Activated T-cell treated with anti-CD3 and anti-CD28 coated beads, Interleukin-2, amount 50 U/mL, for 72 hours (primary cell): ENCODE measurements at places on chromosomes 1 and 21. TPM values are rescaled to one million over a fixed set of nuclear protein-coding genes. Genes with fewer than 3 reads are reported as not detected.
A peak's percentile ranks its signal among the peaks of the same experiment; 100 is the strongest.

- H3K4me3 ChIP-seq: no peak overlapping the region
- no peaks in the 10 kb centered on the region for H3K27me3 ChIP-seq
- DNase-seq: no peak
- H3K27ac ChIP-seq: no peak overlapping the region
- H3K36me3 ChIP-seq: no peaks in the 10 kb centered on the region
Observed at GRCh38 chr1:150981177-150981804, 801 bp upstream of the ANXA9 start.

DNA sequence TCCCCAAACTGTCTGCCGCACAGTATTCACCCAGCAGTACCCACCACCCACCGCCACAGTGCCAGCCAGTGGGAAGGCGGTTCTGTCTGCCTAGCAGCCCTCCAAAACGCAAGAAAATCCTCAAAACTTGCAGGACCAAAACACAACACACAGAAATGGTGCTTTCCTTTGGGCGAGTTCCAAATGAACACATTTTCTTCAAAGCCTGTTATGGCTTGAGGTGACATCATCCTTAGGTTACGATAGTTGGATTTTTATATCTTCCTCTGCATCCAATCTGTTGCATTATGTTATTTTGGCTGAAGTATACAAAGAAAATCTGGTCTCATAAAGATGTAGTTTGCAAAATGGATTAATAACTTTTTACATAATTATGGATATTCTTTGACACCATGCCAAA lies 8.4 kb upstream of the SPRR3 start:
- H3K27ac ChIP-seq: no peak overlapping the region
- no peak overlapping the region for H3K4me3 ChIP-seq
- DNase-seq: no peak
- H3K36me3 ChIP-seq: no peaks in the 10 kb centered on the region
- H3K27me3 ChIP-seq: peaks cover 7% of the 10 kb centered on the region

- H3K4me3 ChIP-seq: no peak overlapping the region
- peaks cover 6% of the 10 kb centered on the region for H3K36me3 ChIP-seq
- H3K27me3 ChIP-seq: no peaks in the 10 kb centered on the region
- peaks cover 7% of the 10 kb centered on the region for H3K4me1 ChIP-seq
Observed at GRCh38 chr21:33572350-33572749, 16.1 kb downstream of the DONSON start.

GRCh38 chr1:246104927-246105326 lies 402.2 kb downstream of the SMYD3 start:
- H3K4me3 ChIP-seq: no peak overlapping the region
- no peaks in the 10 kb centered on the region for H3K36me3 ChIP-seq
- H3K27me3 ChIP-seq: no peaks in the 10 kb centered on the region

DNA sequence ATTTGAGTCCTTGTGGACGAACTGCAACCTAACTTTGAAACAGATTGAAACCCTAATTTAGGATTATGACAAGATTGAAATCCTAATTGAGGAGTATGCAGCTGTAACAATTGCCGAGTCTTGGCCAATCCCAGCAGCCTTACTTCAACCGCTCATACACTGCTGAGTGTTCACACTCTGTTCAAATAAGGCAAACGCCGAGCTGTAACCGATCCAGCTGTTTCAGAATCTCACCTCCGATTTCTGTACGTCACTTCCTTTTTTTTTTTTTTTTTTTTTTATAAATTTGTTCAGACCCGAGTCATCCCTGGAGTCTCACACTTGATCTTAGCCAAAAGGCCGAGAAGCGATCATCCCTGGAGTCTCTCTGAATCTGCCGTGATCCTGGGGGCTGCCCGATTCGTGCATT lies 22.3 kb upstream of the ATP5PO start:
- no peak for DNase-seq
- H3K4me3 ChIP-seq: peak overlapping the region; percentile 97
- H3K4me1 ChIP-seq: peaks cover 86% of the 10 kb centered on the region
- peaks cover 14% of the 10 kb centered on the region for H3K36me3 ChIP-seq

DNA sequence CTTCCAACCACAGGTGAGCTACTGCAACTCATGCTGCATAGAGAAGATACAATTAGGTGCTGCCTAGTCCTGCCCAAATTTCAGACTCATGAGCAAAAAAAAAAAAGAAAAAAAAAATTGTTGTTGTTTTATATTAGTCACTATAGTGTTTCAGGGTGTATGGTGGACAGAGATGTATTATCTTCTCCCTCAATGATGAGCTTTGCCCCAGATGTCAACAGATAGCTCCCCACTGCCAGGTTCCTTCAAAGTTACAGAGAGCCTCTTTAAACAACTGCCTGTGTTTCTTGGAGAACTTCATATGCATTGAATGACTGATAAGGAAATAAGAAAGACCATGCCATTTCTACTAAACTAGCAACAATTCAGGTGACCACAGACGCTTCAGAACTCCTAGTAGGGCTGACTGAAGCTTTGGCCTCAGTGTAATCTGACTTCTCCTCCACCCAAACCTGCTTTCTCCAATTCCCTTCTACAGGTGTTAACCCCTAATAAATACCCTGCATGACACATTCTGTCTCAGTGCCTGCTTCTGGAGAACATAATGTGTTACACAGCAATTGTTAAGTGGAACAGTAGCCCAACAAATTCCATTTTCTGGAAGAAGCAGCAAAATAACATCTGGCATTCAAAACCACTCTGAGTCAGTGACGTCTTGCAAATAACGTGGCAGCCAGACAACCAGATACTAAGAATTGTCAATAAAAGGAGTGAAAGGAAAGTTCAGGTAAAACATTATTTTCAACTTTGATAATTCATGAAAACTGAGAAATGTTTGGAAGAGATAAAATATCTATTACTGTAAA lies 147.7 kb downstream of the CDC42BPA start:
- no peak for DNase-seq
- no peaks in the 10 kb centered on the region for H3K4me1 ChIP-seq
- no peaks in the 10 kb centered on the region for H3K36me3 ChIP-seq
- H3K27me3 ChIP-seq: peaks cover 8% of the 10 kb centered on the region

DNA sequence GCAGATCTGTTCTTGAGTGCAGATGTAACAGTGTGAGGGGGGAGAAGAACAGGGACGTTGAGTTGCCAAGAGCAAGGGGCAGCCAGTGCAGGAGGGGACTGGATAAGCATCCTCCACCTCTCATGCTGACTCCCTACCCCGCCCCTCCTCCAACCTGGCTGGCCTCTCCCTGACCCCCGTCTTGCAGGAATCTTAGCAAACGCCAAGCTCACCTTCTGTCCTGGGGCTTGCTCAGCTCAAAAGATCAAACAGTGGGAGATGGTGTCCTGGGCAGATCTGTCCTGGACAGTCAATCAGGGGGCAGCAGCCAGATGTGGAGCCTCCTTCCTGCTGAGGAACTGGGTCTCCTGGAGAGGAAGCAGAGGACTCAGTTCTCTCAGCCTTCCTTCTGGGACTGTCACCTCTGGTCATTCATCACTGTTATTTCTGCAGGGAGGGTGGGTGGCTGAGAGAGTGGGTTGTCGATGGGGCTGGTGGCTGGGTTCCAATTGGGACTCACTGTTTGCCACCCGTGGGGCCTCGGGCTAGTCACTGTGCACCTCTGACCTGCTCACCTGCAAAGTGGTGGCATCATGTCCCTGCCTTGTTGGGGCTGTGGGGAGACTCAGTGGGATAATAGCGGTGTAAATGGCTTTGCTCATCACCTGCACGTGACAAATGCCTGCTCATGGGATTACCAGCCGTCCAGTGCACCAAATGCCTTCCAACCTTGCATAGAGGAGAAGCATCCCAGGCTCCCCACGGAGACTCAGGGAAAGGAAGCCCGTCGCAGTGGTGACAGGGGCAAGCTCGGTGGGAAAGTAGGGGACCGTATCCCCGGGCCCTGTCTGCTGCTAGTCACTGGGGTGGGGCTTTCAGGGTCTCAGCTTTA lies 154.4 kb downstream of the PTPRU start:
- no peaks in the 10 kb centered on the region for H3K4me1 ChIP-seq
- H3K27ac ChIP-seq: no peak overlapping the region
- DNase-seq: no peak
- no peak overlapping the region for H3K4me3 ChIP-seq
- peaks cover 25% of the 10 kb centered on the region for H3K27me3 ChIP-seq

DNA sequence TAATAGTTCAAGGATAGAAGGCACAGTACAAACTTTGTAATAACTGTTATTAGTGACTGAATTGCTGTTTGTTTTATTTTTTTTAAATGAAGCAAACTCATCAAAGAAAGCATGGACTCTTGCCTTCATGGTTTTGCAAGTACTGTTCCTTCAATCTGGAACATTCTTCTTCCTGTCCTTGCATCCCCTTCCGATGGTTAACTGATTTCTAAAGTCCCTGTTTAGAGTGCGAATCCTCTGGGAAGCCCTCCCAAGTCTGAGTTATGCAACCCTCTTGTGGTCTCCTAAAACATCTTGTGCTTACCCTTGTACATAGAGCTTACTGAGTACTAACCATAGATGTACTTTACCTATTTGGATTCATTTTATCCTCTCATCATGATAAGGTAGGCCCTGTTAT lies 52.2 kb upstream of the GCLM start:
- H3K4me3 ChIP-seq: no peak overlapping the region
- no peak for DNase-seq
- H3K27ac ChIP-seq: no peak overlapping the region

DNA sequence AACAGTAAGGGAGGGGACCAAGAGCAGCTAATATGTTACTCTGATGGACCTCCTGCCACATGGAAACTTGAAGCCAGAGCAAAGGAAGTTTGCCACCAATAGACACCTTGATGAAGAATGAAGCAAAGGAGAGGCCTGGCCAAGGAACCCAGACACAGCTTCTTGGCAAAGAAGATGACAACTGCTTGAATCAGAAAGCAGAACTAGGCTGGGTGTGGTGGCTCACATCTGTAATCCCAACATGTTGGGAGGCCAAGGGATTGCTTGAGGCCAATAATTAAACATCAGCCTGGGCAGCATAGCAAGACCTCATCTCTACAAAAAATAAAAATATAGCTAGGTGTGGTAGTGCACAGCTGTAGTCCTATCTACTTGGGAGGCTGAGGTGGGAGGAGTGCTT lies 31.7 kb upstream of the CAPZB start:
- H3K27ac ChIP-seq: no peak overlapping the region
- H3K4me3 ChIP-seq: no peak overlapping the region
- no peaks in the 10 kb centered on the region for H3K27me3 ChIP-seq
- peaks cover 3% of the 10 kb centered on the region for H3K36me3 ChIP-seq

DNA sequence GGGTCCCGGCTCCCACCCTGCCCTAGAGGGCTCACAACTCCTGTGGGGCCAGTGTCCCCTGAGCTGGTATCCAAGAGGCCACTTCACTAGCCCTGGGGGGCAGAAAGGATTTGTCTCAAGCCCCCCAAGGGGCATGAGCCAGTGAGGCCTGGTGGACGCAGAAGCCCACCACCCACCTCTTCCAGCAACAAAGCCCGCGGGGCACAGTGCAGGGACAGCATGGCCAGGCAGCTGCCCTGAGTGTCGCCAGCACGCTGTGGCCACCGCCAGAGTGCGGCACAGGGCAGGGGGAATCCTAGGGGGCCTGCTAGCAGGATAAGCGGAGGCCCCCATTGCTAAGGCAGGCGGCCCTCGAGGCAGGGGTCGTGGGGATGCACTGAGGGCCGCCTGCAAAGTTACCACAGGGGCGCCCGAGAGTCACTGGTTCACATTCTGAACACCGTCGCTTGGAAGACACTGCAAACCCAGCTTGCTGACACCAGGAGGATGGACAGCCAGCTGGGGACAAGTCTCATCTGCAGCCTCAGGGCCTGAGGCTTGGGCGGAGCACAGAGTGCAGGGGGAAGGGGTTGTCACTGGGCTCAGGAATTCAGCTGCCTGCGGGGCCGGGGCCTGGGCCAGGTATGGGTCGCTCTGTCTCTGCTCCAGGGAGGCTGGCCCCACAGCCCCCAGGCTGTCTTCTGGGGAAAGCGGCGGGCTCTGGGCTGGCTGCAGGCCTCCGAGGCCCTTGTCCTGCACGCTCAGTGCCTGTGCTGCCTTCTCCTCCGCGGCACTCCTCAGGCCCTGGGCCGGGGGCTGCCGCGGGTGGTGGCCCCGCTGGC lies 26.8 kb downstream of the SLC19A1 start:
- H3K27me3 ChIP-seq: no peaks in the 10 kb centered on the region
- H3K4me3 ChIP-seq: no peak overlapping the region
- peaks cover 32% of the 10 kb centered on the region for H3K36me3 ChIP-seq
- DNase-seq: no peak

DNA sequence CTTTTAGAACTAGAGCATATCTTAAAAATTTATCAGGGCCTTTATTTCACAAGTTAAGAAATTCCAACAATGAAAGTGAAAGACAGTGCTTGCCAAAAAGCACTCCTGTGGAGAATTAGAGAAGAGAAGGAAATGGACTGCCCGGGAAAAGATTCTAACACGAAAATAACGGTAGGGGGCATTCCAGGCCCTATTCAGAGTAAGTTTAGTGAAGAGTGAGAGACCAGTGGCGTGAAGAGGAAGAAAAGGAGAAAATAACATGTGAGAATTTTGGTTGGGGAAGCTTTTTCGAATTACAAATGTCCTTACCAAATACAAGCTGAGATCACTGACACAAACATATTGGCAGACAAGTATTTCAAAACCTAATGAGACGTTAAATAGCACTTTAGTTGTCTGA lies 38.4 kb upstream of the RBM34 start:
- no peak overlapping the region for H3K4me3 ChIP-seq
- DNase-seq: no peak
- no peaks in the 10 kb centered on the region for H3K4me1 ChIP-seq
- no peaks in the 10 kb centered on the region for H3K27me3 ChIP-seq

GRCh38 chr1:43206600-43207228 lies 34.6 kb downstream of the CFAP57 start:
- H3K27ac ChIP-seq: no peak overlapping the region
- peaks cover 3% of the 10 kb centered on the region for H3K36me3 ChIP-seq
- no peak overlapping the region for H3K4me3 ChIP-seq
- no peak for DNase-seq

The ERVH48-1 gene
- total RNA-seq: 0.25 TPM
